ENCODE measurements at places on chromosomes 7 and 10.

GRCh38 chr7:326809-327232, 36.9 kb downstream of the FOXL3 start:
- DNase-seq = no peak

GRCh38 chr7:87784424-87784823, 91.7 kb downstream of the SLC25A40 start:
- no peak for DNase-seq

- DNase-seq = no peak
Observed at GRCh38 chr10:78342827-78343653, 309.4 kb downstream of the RPS24 start.

- no peak for DNase-seq
Observed at GRCh38 chr7:140686921-140687320, 9.6 kb upstream of the NDUFB2 start.

DNA sequence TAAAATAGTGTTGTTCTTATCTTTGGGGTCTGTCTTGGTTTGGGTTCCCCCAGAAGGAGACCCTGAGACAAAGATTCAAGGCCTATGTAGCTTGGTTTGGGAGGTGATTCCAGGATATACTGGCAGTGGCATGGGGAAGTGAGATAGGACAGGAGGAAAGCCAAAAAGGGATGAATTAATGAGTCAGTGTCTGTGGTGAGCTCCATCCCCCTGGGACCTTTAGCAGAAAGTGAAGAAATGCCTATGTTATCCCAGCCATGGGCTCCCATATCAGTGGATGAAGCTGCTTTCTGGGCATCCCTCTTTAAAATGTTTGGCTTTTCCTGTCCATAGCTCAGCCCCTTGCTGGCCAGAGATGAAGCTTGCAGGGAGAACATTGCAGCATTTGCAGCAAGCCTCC, 217.0 kb upstream of the CTBP2 start:
- no peak for DNase-seq

- DNase-seq = no peak
Observed at GRCh38 chr7:129721068-129721467, 109.5 kb downstream of the NRF1 start.

Measured in T-helper 22 cell (primary cell).